ENCODE measurements at places on chromosomes 7 and 10.

- no peak for DNase-seq
Measured at GRCh38 chr7:85750454-85750949, 563.6 kb upstream of the SEMA3D start.

- no peak for DNase-seq
Measured at GRCh38 chr7:31811650-31812461, 124.8 kb downstream of the PPP1R17 start.

DNA sequence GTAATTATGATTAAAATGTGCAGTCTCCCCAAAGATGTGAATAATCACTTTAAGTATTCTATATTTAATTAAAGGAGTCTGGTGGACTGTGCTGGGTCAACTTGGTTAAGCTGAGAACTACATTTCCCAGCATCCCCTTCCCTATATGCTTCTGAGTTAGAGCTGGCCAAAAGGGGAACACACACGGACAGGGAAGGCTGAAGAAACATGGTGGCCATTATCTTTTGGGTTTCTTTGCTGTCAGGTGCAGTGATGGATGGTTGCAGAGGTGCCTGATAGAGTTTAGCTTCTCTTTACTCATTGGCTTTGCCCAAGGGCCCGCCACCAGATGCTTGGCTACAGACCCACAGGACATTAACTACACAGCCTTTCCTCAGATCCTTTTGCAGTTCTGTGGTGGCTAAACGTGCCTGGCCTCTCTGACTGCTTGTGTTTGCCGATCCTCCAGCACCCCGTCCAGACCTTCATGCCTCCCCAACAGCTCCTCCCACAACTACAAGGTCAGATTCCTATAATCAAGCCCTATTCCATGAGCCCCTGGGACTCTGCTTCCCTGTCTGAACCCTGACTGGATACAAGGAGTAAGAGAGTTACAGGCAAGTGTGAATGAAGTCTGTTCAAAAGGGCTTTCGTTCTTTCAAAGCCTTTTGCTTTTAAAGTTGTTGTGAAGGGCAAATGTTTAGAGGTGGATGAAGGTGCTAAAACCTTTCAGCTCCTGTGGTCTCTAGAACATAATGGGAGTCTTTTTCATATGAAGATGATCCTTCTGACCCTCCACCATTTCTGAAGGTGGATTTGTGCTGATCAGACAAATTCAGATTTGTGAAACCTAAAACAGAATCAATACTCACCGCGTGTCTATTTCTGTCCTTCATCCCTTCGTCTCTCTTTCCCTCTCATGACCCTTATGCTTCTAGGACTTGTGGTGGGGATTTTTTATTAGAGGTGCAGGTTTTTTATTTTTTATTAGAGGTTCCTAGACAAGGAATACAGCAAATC lies 21.5 kb downstream of the BUB3 start:
- no peak for DNase-seq

DNA sequence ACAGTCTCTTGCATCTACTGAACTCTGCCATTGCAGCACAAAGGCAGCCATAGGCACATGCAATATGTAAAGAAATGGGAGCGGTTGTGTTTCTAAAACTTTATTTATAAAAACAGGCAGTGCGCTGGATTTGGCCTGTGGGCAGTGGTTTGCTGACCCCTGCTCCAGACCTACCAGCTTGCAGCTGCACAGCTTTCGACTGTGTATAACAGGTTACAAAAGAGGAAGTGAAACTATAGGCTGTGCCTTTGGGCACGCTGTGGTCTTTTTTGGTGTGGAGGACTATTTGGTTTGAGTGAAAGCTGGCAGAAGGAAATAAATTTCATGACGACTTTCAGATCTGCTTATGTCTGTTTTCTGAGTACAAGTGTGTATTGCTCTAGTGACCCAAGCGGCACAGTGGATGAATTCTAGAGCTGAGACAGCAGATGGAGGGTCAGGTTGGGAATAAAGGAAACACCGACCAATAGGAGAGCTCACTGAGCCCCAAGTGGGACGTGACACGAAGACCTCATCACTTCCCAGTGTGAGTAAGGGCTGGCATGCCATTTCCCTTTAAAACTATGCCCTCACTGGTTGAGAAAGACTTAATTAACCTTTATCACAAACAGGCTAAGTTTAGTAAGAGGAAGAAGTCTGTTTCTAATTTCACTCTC lies 152.7 kb downstream of the ANK3 start:
- DNase-seq: peak; percentile 94

DNA sequence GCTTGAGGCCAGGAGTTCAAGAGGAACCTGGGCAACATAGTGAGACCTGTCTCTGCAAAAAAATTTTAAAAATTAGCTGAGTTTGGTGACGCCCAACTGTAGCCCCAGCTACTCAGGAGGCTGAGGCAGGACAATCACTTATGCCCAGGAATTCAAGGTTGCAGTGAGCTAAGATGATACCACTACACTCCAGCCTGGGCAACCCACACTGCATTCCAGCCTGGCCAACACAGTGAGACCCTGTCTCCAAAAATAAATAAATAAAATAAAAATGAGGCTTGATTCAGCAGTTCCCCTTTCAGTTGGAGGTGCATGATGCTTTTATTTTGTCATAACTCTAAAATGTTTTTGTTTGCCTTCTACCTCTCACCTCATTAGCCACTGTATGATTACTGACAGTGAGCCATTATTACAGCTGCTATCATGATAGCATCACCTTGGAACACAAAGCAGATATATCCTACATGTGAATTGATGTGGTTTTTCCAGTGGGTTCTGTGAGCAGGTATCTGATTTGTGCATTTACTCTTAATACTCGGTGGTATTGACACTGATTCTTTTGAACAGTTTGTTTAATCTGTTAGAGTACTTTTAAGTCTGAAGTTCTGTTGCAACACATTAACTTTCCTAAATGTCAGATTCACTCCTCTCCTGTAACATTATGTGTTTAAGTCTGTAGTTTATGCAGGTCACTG lies 49.1 kb downstream of the ARID5B start:
- no peak for DNase-seq

GRCh38 chr10:70950037-70950436 lies 61.7 kb upstream of the PCBD1 start:
- DNase-seq: no peak
